ENCODE measurements at places on chromosomes 12 and 14. TPM values are rescaled to one million over a fixed set of nuclear protein-coding genes. Genes with fewer than 3 reads are reported as not detected.

GRCh38 chr12:46230983-46231382 lies 37.9 kb downstream of the SLC38A1 start:
- no peak for DNase-seq

- DNase-seq: no peak
Observed at GRCh38 chr12:101908395-101908794, 31.0 kb downstream of the DRAM1 start.

The KIF5A gene
- total RNA-seq: 5.2 TPM

The GPR135 gene
- total RNA-seq: 3.9 TPM
